ENCODE measurements at places on chromosomes 3 and 15.

DNA sequence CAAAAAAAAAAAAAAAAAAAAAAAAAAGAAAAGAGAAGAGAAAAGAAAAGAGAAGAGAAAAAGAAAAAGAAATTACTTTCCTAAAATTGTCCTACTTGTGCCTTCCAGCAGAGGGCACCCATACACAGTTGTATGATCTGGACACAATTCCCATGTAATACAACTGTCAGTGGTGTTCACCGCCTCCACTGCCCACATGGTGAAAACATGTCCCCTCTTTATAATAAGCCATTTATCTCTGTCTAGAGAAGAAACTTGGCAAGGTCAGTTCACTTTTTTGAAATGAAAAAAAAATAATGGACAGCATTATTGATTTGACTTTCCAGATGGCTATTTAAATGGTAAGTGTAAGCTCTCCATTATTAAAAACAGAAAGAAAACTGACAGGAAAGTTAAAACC, 459.4 kb downstream of the GBE1 start:
- no peak overlapping the region for H3K4me3 ChIP-seq
- H3K27me3 ChIP-seq, result no peaks in the 10 kb centered on the region
- H3K36me3 ChIP-seq, result no peaks in the 10 kb centered on the region

GRCh38 chr3:149592758-149593240, 65.0 kb downstream of the WWTR1 start:
- peaks cover 5% of the 10 kb centered on the region for H3K27me3 ChIP-seq
- H3K27ac ChIP-seq, result no peak overlapping the region
- no peaks in the 10 kb centered on the region for H3K36me3 ChIP-seq

DNA sequence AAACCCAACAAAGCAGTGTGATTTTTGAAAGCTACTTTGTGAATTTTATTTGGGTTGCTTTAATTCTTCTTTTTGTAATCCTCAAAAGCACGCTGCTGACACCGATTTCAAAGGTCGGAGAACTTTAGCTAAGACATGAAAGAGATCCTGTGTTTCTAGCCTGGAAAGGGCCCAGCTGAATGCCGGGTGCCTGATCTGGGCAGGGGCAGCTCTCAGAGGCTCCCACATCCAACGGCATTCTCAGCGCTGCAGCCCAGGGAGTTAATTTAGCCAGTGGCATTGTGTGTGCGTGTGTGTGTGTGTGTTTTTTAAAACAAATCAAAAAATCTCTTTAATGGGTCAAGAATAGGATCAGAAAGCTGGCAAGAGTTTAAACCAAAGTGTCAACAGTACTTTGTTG, 6.6 kb downstream of the RBP1 start:
- H3K4me1 ChIP-seq, result peaks cover under 1% of the 10 kb centered on the region
- peaks cover 13% of the 10 kb centered on the region for H3K27me3 ChIP-seq
- no peak overlapping the region for H3K4me3 ChIP-seq
- DNase-seq, result no peak

DNA sequence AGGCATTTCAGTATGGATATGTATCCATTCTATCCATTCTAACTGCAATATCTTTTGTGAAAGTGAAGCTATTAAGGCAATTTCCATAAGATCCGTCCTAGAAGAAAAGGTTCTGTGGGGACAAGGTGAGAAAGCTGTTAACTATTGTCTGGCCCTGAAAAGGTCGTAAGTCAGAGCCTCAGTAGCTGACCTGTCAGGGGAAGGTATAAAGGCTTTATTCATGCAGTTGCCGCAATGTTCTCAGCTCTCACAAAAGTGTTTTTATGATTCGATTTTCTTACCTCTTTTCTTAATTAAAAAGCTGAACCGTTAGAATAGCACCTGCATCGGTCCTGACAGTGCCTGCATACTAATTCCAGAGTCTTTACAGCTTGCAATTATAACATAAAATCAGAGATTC, 24.7 kb downstream of the ZIC4 start:
- DNase-seq, result no peak
- H3K4me3 ChIP-seq, result no peak overlapping the region
- no peaks in the 10 kb centered on the region for H3K4me1 ChIP-seq

- H3K4me3 ChIP-seq, result no peak overlapping the region
- DNase-seq, result no peak
- no peak overlapping the region for H3K27ac ChIP-seq
- H3K4me1 ChIP-seq, result no peaks in the 10 kb centered on the region
- peaks cover 15% of the 10 kb centered on the region for H3K36me3 ChIP-seq
- no peaks in the 10 kb centered on the region for H3K27me3 ChIP-seq
These were observed 17.5 kb upstream of the PPIB start for GRCh38 chr15:64180235-64180824.

DNA sequence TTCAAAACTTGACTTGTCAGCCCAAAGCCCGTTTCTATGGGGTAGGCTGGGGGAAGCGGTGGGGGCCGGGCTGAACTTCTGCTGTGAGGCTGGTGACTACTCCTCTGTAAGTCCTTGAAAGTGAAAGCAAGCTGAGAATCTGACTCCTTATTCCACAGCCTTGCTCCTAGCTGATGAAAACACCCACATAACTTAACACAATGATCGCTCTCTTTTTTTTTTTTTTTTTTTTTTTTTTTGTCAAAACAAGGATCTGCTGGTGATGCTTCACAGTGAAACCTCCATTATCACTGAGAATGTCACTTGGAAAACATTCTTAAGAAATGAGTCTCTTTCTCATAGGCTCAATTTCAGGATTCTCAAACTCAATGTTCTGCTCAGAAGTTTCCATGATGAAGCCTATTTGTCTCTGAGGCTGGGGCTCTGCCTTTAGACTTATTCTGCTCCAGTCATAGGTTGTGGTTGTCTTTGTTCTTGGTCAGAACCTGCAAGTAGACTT, 31.4 kb upstream of the TKT start:
- no peaks in the 10 kb centered on the region for H3K4me1 ChIP-seq
- no peak for DNase-seq
- no peak overlapping the region for H3K27ac ChIP-seq

GRCh38 chr3:172746475-172746874, 4.1 kb upstream of the ECT2 start:
- DNase-seq, result no peak
- H3K4me1 ChIP-seq, result peaks cover 7% of the 10 kb centered on the region
- no peak overlapping the region for H3K27ac ChIP-seq
- peaks cover 9% of the 10 kb centered on the region for H3K27me3 ChIP-seq

GRCh38 chr3:162391301-162391700, 894.7 kb downstream of the OTOL1 start:
- no peak for DNase-seq
- H3K4me1 ChIP-seq, result no peaks in the 10 kb centered on the region
- H3K27me3 ChIP-seq, result no peaks in the 10 kb centered on the region
- no peak overlapping the region for H3K4me3 ChIP-seq

GRCh38 chr3:77421916-77422315, 382.0 kb downstream of the ROBO2 start:
- H3K4me1 ChIP-seq, result no peaks in the 10 kb centered on the region
- H3K4me3 ChIP-seq, result no peak overlapping the region
- H3K36me3 ChIP-seq, result no peaks in the 10 kb centered on the region
- no peaks in the 10 kb centered on the region for H3K27me3 ChIP-seq
- no peak overlapping the region for H3K27ac ChIP-seq

- H3K36me3 ChIP-seq, result no peaks in the 10 kb centered on the region
- H3K4me1 ChIP-seq, result no peaks in the 10 kb centered on the region
- DNase-seq, result no peak
- peaks cover 4% of the 10 kb centered on the region for H3K27me3 ChIP-seq
These were observed 72.0 kb upstream of the P3H2 start for GRCh38 chr3:190192739-190193138.

GRCh38 chr15:52171386-52171785, 19.8 kb downstream of the GNB5 start:
- no peak overlapping the region for H3K4me3 ChIP-seq
- peaks cover 17% of the 10 kb centered on the region for H3K4me1 ChIP-seq
- H3K36me3 ChIP-seq, result peaks cover 5% of the 10 kb centered on the region
- DNase-seq, result peak; percentile 52
- no peaks in the 10 kb centered on the region for H3K27me3 ChIP-seq

DNA sequence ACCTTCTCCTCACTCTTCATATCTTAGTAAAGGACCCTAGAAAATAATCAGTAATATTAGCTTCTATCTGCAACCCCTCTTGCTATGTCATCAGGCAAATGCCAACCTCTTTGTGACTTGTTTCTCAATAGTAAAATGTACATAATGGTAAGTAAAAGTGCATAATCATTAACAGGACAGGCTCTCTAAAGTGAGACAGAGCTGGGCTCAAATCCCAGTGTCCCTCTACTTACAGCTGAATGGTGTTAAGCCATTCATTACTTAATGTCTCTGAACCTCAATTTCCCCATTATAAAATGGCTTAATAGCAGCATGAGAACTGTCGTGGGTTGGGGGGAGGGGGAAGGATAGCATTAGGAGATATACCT, 62.6 kb upstream of the ATP11B start:
- H3K27me3 ChIP-seq, result peaks cover 13% of the 10 kb centered on the region
- no peak for DNase-seq
- no peak overlapping the region for H3K27ac ChIP-seq

GRCh38 chr3:23960649-23961048, 15.6 kb downstream of the NR1D2 start:
- H3K4me1 ChIP-seq, result peaks cover 10% of the 10 kb centered on the region
- H3K36me3 ChIP-seq, result peaks cover 9% of the 10 kb centered on the region
- DNase-seq, result no peak
- H3K27me3 ChIP-seq, result no peaks in the 10 kb centered on the region

- peaks cover 18% of the 10 kb centered on the region for H3K27me3 ChIP-seq
- H3K4me3 ChIP-seq, result no peak overlapping the region
- peaks cover 2% of the 10 kb centered on the region for H3K36me3 ChIP-seq
- H3K27ac ChIP-seq, result no peak overlapping the region
These were observed 44.8 kb upstream of the ATP2C1 start for GRCh38 chr3:130849091-130849552.

DNA sequence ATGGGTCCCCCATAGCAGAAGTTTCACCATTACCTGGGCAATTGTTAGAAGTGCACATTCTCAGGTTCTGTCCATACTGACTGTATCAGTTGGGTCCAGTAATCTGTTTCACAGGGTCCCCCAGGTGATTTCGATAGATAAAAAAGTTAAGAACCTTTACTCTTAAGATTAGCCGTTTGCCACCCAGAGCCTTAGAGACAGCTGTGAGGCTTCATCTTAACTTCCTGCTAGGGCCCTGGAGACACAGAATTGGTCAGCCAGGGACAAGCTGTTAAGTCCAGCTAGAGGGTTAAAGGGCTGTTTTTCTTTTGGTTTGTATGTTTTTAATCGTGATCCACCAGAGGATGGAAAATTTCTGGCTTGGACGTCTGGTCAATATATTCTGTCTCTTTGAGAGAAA, 6.7 kb downstream of the FAM162A start:
- DNase-seq, result no peak
- peaks cover 21% of the 10 kb centered on the region for H3K36me3 ChIP-seq
- no peaks in the 10 kb centered on the region for H3K27me3 ChIP-seq
- no peak overlapping the region for H3K4me3 ChIP-seq

- H3K4me1 ChIP-seq, result peaks cover 46% of the 10 kb centered on the region
- H3K27me3 ChIP-seq, result no peaks in the 10 kb centered on the region
- H3K27ac ChIP-seq, result peak overlapping the region; percentile 11
These were observed 46.2 kb downstream of the PTH1R start for GRCh38 chr3:46923559-46924350.

DNA sequence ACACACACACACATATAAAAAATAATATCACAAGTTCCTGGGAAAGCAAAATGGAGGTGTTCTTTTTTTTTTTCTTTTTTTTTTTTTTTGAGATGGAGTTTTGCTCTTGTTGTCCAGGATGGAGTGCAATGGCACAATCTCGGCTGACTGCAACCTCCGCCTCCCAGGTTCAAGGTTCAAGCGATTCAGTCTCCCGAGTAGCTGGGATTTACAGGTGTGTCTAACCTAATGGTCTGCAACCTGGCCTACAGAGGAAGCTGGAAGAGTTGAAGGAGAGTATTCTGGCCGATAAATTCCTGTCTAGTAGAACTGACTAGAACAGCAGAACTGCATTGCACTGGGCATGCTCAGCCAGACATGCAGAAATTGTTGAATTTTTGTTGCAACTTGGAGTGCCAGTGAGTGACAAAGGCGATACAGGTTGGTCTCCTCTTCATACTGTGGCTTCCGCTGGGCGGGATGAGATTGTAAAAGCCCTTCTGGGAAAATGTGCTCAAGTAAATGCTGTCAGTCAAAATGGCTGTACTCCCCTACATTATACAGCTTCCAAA, 22.4 kb upstream of the EIF4A2 start:
- H3K27ac ChIP-seq, result no peak overlapping the region
- no peaks in the 10 kb centered on the region for H3K4me1 ChIP-seq
- H3K36me3 ChIP-seq, result no peaks in the 10 kb centered on the region
- no peak overlapping the region for H3K4me3 ChIP-seq
- H3K27me3 ChIP-seq, result no peaks in the 10 kb centered on the region

DNA sequence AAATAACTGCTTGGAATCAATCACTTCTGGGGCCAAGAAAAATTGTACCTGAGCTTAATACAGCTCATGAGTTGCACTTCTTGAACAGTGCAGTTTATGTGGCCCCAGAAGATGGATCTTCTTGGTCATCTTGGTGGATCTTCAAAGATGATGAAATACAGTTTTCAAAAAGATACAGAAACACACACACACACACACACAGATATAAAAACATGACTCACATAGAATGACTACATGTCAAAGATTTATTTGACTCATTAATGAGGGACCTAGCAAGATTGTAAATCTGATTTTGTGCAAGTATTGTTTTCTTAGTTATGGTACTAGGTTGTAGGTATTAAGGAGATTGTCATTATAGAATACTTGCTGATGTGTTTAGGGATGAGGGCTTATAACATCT, 32.6 kb downstream of the PDCD6IP start:
- peaks cover 13% of the 10 kb centered on the region for H3K4me1 ChIP-seq
- no peak overlapping the region for H3K4me3 ChIP-seq
- DNase-seq, result no peak
- H3K27me3 ChIP-seq, result no peaks in the 10 kb centered on the region
- no peak overlapping the region for H3K27ac ChIP-seq

DNA sequence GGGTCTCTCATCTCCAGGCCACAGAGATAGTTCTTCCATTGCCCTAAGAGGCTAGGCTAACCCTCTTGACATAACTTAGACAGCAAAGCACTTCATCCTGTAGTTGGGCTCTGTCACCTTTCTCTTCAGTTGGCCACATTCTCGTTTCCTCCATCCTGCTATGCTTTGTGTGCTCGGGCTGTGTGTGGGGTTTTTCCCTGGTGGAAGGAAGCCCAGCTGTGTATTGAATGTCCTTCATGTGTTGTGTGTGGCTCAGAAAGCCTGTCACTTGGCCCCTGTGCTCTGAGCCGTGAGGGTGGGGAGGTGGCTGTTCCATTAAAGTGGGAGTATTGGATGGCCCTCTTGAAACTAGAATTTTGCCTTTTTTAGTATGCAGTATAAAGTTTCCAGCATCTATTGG, 8.8 kb upstream of the EXOG start:
- no peak overlapping the region for H3K27ac ChIP-seq
- no peak overlapping the region for H3K4me3 ChIP-seq
- H3K27me3 ChIP-seq, result no peaks in the 10 kb centered on the region
- no peak for DNase-seq

DNA sequence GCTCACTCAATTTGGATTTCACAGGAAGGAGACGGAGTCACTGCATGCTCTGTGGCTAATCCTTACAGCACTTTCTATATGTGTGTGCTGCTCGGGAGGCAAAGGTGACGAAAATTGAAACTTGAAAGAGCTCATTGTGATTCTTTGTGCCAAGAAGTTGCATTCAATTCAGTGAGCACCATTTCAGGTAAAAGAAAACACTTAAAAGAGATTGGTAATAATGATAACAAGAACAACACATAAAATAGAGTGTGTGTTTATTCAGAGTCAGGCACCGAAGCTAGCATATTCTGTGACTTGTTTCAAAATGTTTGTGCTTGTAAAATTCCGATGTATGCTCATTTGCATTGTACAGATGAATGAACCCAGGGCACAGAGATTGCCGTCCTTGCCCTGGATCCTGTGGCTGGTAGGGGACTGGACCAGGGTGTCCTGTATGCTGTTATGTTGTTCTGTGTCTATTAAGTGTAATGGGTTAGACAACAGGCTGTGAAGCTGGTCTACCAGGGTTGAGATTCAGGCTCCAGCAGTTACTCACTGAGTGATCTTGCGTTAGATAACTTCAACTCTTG, 193.3 kb upstream of the PROK2 start:
- no peaks in the 10 kb centered on the region for H3K27me3 ChIP-seq
- peak overlapping the region; percentile 52 for H3K4me3 ChIP-seq
- H3K4me1 ChIP-seq, result peaks cover 51% of the 10 kb centered on the region
- peak overlapping the region; percentile 82 for H3K27ac ChIP-seq
- DNase-seq, result peak; percentile 62
